Left renal pelvis (tissue), 4 donors: ENCODE measurements at places on chromosomes 12 and 14.

DNA sequence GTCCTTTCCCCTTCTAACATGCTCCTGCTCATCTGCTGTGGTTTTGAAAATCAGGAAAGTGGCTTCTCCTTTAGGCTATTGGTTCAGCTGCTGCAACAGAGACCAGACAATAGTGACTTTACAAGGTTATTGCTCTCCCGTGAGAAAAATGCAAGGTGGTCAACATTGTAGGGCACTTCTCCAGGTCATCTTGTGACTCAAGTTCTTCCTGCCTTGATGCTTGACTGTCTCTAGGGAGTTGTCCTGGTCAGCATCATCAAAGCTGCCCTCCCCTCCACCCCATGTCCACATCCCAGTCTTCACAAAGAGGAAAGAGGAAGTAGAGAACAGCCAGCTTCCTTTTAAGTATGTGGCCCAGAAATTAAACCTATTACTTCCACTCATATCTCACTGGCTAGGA lies 3.9 kb upstream of the TMEM63C start:
- DNase-seq: no peak

DNA sequence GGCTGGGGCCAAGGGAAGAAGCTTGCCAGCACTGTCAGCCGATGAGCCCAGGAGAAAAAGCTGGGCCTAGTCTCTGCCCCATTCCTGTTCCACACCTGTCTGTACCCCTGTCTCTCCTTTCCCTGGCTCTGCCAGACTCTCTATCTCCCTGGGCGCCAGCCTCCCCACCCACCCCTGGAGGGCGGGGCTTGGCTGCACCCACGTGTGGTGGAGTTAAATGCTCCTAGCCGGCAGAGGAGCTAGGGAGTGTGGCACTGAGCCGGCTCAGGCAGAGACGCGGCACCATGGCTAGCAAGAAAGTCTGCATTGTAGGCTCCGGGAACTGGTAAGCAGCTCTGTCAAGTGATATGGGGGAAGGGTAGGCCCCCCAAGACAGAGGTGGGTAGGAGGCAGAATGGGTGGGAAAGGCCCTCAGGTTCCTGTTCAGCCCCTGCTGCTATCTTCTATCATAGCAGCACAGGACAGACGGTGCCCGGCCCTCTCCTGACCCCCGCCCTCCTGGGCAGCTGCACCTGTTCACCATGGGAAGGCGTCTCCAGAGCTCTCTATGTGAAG lies at the start of gene GPD1:
TSS of gene GPD1 (plus strand) at position 242 of the 555 bp plus-strand sequence. CDS start at position 285, 43 bp downstream.
- DNase-seq: no peak

GRCh38 chr14:95273001-95273978 lies 46.4 kb downstream of the CLMN start:
- no peak for DNase-seq

- no peak for DNase-seq
Observed at GRCh38 chr14:71508901-71509300, 423.3 kb upstream of the RGS6 start.

- no peak for DNase-seq
Observed at GRCh38 chr12:122981036-122981471, 573 bp downstream of the ARL6IP4 start.

- no peak for DNase-seq
Observed at GRCh38 chr12:49946086-49946485, 4.5 kb upstream of the AQP2 start.

DNA sequence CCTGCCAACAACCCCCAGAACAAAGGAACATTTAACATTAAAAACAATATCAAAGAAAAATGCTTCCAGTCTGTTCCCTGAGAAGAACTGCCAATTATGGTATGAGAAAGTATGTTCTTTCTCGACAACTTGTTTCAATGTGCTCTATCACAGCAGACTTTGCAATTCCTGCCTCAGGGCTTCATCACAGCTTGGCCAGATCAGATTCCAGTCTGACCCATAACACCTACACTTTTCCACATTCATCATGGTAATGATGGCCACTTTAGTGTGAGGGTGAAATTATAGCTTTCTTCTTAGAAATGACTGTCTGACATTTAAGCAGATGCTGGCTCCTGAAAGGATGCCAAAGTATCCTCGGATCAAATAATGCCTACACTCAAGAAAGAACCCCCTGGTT lies 17.0 kb downstream of the NEK9 start:
- DNase-seq: no peak

DNA sequence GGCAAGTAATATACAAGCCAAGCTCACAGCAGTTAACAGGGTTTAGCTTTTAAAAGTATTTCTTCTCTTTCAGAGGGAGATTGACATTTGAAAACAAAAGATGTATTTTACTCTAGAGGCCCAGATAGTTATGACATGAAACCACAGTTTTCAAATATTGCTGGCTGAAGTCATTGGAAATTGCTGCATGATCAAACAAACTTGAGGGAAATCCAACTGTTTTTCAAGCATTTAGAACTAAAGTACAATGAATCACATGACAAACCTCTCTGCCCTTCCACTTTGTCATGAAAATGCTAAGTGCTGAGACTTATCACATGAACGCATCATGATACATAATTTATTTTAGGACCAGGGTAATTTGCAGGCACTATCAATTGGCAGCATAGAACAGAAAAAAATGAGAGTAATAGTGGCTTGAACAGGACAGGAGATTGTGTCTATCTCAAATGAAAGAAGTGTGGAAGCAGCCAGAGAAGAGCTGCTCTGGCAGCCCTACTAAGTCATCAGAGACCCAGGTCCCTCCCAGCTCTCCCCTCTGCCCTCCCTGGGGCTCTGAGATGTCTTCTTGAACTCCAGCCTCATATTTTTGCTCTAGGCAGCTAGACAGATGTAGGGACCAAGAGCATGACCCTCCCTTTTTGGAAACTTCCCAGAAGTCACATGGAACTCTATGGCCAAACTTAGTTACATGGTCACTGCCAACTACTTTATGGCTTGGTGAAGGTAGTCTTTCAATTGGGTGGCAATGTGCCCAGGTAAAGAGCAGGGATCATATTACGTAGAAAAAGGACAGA lies 90.1 kb upstream of the PELI2 start:
- no peak for DNase-seq

DNA sequence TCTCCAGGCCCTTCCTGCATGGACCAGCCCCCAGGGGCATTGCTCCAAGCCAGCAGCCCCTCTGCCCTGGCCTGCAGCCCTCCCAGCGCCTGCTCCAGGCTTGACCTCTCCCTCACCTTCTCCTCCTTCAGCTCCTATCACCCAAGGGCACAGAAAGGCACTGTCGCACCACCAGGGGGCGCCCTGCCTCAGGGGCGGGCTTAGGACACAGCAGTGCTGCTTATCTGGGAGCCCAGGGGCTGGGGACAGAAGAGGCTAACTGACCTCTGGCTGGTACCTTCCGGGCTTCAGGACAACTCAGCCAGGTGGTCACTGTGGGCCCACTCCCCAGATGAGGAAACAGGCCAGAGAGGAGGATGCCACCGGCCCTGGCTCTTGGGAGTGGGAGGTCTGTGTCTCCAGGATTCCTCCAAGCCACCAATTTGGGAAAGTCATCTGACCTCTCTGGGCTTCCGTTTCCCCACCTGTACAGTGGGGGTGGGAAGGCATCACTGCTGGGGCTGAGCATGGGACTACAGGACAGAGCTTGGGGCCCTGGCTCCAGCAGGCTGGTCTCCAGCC lies 25.3 kb upstream of the GPR132 start:
- DNase-seq: no peak

DNA sequence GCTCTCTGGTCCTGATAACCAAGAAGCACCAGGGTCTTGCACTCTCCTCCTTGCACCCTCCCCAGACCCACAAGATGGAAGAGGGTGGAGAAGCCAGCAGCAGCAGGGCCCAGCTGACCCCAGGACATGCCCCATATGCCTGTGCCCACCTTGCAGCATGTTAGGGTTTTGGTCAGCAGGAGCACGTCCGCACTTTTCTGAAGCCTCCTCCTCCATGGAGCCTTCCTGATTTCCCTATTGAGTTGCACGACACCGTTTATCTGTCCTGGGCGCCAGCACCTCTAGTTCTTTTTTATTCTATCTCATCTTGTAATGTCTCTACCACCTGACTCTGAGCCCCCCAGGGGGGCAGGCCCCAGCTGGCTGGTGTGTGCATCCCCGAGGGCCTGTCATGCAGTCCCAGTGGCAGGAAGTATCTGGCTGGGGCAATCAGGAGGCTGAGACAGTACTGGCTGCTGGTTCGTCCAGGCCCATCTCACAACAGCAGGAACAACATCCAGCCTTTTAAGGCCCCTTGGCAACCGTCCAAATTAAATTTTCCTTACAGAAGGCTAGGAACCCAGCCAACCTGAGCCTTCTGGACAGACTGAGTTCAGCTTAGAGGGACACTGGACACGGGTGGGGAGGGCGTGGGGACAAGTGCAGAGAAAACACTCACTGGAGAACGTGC lies 39.6 kb downstream of the CCDC85C start:
- DNase-seq: no peak

DNA sequence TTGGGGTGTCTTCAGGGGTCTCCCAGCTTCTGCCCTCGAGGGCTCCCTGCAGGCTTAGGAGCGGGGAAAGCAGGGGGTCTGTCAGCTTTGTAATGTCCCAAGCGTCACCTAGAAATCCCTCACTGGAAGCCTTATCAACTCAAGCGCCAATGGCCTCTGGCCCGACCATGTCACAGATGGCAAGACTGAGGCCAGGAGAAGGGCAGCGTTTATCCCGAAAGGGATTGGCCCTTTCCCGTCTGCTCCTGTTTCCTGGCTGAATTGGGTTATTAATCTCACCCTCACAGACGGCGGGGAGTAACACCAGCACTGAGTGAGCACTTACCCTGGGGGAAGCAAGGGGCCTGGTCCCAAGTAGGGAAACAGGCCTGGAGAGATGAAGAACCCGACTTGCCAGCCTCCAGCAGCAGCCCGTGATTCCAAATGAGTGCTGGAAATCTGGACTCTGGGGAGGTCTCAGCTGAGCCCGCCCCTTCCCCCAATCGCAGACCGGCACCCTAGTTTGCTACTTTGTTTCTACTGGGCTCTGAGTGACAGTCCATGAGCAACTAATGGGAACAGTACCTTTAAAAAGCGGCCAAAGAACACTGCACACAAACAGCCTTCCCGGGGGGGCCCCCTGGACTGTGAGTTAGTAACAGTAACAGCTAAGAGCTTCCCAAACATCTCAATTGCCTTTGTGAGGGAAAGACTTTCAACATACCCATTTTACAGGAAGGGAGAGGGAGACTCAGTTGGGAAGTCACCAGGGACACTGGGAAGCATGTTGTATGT lies 2.1 kb upstream of the NCOR2 start:
- DNase-seq: no peak
